ENCODE measurements at places on chromosomes 16 and 17. TPM values are rescaled to one million over a fixed set of nuclear protein-coding genes. Genes with fewer than 3 reads are reported as not detected.

STARD3 gene
- 90.3 TPM for polyA plus RNA-seq

HS3ST3A1 gene
- 2.1 TPM for polyA plus RNA-seq

DNA sequence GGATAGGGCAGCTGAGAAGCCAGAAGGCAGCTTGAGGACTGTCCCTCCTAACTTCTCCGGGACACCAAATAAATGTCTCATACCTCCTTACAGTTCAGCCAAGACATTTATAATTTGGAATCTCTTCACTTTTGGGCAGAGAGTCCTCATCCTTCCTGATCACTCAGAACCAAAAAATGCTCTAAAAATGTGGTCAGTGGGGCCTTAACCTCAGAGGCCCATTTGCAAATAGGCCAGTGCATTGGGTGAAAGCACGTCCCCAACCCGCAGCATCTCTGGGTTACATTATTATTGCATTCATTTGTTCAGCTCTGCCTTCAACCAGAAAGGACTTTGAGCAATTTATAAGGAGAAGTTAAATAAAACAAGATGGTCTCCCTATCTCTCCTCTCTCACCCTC lies 112.4 kb upstream of the IRX3 start:
- H3K27ac ChIP-seq, result no peak overlapping the region
- no peaks in the 10 kb centered on the region for H3K4me1 ChIP-seq
- H3K36me3 ChIP-seq, result no peaks in the 10 kb centered on the region
- no peak for DNase-seq

DNA sequence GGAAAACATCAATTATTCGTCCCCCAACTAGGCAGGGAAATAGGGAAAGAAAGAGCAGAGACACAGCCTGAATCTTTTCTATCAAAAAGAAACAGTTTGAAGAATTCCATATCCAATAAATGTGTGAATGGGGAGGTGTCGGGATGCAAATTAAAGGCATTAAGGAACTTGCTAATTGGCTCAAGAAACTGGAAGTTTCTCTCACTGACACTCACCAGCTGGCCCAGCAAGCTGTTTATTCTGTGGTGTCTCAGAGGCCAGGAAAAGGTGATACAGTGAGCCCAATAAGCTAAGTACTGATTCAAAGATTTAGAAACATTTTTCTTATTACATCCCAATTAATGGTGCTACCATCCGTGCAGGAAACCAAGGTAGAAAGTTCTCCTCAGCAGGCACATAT lies 104.4 kb upstream of the CLEC3A start:
- no peak overlapping the region for H3K4me3 ChIP-seq
- H3K27ac ChIP-seq, result no peak overlapping the region
- H3K27me3 ChIP-seq, result no peaks in the 10 kb centered on the region
- no peaks in the 10 kb centered on the region for H3K36me3 ChIP-seq
- H3K4me1 ChIP-seq, result peaks cover 10% of the 10 kb centered on the region

GRCh38 chr17:3754458-3755334 lies 31.0 kb downstream of the HASPIN start:
- H3K27me3 ChIP-seq, result no peaks in the 10 kb centered on the region
- H3K4me1 ChIP-seq, result no peaks in the 10 kb centered on the region
- H3K36me3 ChIP-seq, result no peaks in the 10 kb centered on the region
- peak; percentile 96 for DNase-seq

DNA sequence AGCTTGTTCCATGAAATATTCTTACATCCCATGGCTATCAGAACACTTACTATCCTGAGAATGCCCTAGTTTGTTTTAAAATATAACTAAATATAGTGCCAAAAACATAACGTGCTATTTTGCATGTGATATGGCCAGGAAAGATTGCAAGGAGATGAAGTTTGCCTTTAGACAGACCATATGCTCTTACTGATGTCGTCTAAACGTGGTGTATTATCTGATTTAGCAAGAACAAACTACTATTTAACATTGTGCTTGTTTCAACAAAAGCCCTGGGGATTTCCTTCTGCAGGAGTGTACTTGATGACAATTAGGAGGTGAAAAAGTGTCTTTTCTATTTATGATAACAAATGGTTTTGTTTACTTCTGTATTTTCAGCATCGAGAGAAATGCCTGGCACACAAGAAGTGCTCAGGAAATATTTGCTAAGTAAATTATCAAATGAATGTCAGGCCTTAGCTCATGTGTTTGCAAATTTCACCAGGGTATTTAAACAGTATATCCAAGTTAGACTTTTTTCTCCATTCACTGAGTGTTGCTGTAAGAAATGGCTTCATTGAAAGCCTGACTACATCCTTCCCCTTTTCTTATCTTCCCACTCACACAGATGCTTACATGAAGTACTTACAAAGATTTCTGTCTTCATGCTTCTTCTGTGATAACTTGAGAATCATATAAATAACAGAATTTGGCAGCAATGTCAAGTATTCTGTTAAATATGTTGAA lies 1033.6 kb downstream of the CDH8 start:
- no peak for DNase-seq
- H3K27ac ChIP-seq, result no peak overlapping the region
- H3K4me1 ChIP-seq, result no peaks in the 10 kb centered on the region

Measured in hepatocyte (in vitro differentiated cells).